Cortex of kidney (tissue), 1 donor: ENCODE measurements at places on chromosomes 3 and 15.

GRCh38 chr3:177596816-177597271, 399.6 kb upstream of the TBL1XR1 start:
- DNase-seq = no peak

DNA sequence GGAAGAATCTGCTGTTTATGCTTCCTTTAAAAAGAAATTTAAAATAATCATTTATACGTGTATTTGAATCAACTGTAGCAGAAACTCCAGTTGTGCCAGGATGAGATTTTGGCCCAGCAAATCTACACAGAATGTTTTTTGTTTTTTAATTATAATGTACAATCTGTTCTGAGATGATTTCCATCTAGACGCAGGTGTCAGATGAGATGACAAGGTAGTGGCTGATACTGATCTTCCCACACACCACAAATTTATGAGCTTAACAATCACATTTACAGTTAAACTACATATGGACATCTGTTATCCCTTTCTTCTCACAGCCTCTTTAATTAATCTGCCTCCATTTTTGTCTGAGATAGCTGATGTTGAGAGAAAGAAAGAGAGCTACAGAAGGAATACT, 23.6 kb downstream of the DCLK3 start:
- DNase-seq = no peak

GRCh38 chr3:87710511-87710910, 348.3 kb downstream of the CGGBP1 start:
- DNase-seq = no peak

DNA sequence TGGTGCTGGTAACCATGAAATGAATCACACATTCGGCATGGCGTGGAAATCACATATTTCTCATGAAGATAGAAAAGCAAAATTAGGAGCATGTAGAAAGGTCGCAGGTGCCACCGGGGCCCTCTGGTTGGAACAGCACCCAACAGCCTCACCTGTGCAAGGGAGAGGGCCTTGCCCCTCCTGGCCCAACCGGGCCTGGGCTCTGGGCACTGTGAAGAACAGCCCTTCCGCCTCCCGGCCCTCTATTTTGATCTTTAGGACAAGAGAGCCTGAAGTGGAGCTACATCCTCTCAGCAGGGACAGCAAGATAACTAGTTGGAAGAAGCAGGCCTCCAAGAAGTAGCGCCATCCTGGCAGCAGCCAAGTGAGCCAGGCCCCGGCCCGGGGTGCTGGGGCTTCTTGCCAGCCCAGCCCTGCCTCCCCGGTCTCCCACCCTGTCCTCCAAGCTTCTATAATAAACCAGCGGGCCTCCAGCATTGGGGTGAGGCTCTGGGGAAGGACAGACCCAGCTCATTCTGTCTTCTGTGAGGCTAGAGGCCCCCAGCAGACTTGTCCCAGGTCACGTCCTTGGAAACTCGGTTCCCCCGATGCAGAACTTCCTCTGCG, 46.1 kb upstream of the FGD5 start:
- no peak for DNase-seq

- DNase-seq = no peak
These were observed 36.3 kb downstream of the SERPINI2 start for GRCh38 chr3:167437428-167438139.

DNA sequence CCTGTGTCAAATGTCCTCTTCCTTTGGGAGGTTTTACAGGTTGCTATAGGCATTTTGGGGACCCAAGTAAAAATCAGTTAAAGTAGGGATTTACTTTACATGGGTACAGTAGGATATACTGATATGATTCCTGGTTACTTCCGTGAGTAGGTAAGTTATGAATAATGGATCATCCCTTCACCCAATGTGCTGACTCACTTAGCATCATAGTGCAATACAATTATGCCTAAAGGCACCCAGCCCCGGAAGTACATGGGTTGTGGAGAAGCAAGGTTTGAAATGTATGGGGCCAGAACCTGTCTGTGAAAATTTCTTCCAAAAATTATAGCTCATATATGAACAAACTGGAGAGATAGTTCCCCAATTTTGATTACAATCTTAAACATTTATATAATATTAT, 64.0 kb downstream of the GLB1 start:
- DNase-seq = no peak

GRCh38 chr15:63981596-63982320, 64.5 kb downstream of the DAPK2 start:
- DNase-seq = no peak

GRCh38 chr3:123110282-123110975, 43.6 kb downstream of the PDIA5 start:
- no peak for DNase-seq

DNA sequence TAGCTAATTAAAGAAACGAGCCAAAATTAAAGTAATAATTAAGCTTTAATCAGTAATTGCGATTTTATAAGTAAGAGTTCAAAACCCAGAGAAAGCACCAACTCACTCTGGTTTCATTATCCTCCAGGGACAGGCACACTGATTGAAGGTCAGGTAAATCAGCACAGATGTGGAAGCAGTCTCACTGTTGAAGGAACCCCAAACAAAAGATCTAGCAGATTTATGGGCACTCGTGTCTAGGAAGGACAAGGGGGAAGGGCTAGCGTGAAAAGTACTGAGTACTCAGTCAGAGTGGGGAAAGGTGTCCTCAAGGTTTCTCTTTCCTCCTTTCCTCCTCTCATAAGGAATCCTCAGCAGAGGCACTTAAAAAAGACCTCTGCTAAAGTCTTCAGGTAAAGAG, 320.1 kb downstream of the PYDC2 start:
- no peak for DNase-seq

GRCh38 chr3:8423307-8423706, 78.3 kb upstream of the LMCD1 start:
- DNase-seq = no peak

- no peak for DNase-seq
These were observed 347.7 kb upstream of the TGFBR2 start for GRCh38 chr3:30258426-30259392.

DNA sequence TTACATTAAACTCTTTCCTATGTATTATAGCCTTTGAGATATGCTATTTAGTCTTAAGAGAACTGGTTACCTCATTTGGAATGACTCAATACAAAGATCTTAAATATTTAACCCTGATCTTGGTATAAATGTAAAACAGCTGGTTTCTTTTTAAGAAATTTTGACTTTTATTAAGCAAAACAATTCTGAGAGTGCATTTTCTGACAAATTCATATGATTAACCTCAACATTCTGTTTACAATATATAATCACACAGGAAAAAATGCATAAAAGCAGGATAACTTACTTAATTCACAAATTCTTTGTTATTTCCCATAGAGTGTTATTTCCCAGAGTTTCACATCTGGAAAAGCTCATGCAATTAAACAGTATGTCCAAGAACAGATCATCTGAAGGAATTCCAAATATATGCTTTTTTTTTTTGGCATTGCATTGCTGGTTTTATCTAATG, 400.4 kb upstream of the THBS1 start:
- no peak for DNase-seq

GRCh38 chr3:71186801-71187200, 396.7 kb downstream of the FOXP1 start:
- DNase-seq = no peak

- DNase-seq = no peak
These were observed 148.5 kb downstream of the SSR3 start for GRCh38 chr3:156406393-156406792.

- DNase-seq = no peak
These were observed 27.6 kb upstream of the LIMD1 start for GRCh38 chr3:45566951-45567411.
